ENCODE measurements at places on chromosomes 4 and X.

- DNase-seq, result no peak
Measured at GRCh38 chrX:20252381-20253231, 14.1 kb downstream of the RPS6KA3 start.

DNA sequence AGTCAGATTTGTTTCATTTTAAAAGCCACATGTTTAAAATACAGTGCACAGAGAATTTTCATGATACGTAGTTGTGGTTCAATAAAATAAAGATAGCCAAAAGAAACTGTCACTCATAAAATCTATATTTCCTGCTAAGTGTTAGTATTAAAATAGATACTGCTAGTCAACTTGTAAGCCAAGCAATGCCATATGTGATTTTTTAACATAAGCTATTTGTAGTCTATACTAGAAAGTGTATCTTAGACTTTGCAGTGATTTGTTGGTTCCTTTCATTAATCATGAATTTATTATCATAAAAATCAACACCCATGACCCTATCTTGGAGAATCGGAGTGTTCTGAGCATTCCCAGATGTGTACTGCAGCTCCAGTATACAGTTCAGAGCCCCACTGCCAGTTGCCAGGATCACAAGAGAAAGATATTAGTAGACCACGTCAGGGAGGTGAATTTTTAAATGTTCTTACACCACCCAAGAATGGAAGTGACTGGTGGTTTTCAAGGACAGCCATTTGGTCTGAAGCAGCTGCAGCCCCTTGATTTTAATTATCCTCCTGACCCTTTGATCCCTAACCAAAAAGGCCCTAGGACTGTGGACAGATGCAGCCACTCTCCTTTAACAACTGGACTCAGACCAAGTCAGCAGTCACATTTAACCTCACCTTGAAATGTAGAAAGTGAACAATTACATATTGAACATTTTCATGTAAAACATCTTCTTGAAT is 163.1 kb downstream of the PALLD start:
- no peak for DNase-seq

GRCh38 chr4:1047106-1047975 is 35.9 kb downstream of the FGFRL1 start:
- DNase-seq, result peak; percentile 25

DNA sequence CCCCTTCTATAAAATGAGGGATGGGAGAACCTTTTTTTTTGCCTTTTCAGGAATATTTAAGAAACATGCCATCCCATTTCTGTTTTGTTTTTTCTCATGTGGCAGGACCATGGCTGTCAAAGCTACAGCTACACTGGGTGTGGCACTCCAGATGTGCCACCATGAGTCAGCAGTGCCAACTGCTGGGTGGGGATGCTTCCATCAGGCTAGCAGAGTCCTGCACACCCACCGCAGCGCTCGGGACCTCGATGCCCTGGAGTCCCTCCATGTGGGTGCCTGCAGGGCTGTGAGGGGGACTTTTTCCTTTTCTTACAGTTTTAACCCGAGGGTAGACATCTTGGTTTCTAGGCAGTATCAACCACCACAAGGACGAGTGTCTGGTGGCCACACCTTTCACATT is 352.6 kb downstream of the NR3C2 start:
- DNase-seq, result no peak

DNA sequence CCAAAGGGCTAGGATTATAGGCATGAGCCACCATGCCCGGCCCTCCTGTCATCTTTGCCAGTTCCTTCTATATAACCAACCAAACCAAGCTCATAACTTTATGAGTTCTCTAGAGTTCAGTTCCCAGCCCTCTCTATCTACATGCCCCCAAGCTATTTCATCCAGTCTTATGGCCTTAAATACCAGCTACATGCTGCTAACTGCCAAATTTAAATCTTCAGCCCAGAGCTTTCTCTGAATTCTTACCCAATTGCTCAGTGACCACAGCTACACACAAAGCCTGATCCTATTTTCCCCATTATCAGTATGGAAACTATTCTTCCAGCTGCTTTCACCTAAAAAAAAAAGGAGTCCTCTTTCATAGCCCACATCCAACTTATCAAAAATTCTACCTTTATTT is 23.1 kb downstream of the TMEM184C start:
- DNase-seq, result no peak

DNA sequence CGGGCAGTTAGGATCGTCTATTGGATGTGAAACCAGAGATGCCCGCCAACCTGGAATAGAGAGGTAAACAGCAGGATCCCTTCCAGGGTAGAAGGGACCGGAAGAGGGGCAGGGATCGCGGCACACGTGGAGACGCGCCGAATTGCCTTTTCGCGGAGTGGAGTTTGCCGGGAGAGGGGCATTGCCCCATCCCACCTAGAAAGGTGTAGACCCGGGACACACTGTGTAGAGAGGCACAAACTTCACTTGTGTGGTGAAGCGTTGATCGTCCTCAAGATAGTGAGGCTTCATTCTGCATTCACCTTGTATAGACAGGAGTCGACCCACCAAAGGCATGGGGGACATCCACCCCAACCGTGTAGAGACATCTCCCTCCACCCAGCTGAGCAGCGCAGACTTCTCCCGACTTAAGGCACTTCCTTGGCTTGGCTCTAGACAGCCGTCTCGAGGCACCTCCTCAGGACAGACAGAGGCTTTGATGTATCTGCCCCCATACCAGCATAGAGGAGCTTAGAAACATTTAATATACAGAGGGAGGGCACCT is 410 bp downstream of the GNL3L start:
- DNase-seq, result no peak
